Dermis microvascular lymphatic vessel endothelial cell (primary cell): ENCODE measurements at places on chromosomes 6 and 20. TPM values are rescaled to one million over a fixed set of nuclear protein-coding genes. Genes with fewer than 3 reads are reported as not detected.

The GPX5 gene
- not detected in 2 replicates for total RNA-seq

The TCF19 gene
- 12.8 and 21.7 TPM in 2 replicates for total RNA-seq

The MYCT1 gene
- 120 and 209 TPM in 2 replicates for total RNA-seq

The SYNE1 gene
- total RNA-seq, result 41.3 and 62.8 TPM in 2 replicates

The F13A1 gene
- total RNA-seq, result not detected in 2 replicates

The CLDN20 gene
- not detected in 2 replicates for total RNA-seq

The RSPO4 gene
- total RNA-seq, result not detected in 2 replicates

The SYCP2 gene
- total RNA-seq, result 0.64 and 1.1 TPM in 2 replicates

The ERVFRD-1 gene
- under 0.01 TPM in 2 replicates for total RNA-seq

The RAET1L gene
- total RNA-seq, result not detected in 2 replicates
